ENCODE measurements at places on chromosomes 12 and 14.
A peak's percentile ranks its signal among the peaks of the same experiment; 100 is the strongest.

- no peak for DNase-seq
Observed at GRCh38 chr14:85602345-85602744, 72.4 kb downstream of the FLRT2 start.

DNA sequence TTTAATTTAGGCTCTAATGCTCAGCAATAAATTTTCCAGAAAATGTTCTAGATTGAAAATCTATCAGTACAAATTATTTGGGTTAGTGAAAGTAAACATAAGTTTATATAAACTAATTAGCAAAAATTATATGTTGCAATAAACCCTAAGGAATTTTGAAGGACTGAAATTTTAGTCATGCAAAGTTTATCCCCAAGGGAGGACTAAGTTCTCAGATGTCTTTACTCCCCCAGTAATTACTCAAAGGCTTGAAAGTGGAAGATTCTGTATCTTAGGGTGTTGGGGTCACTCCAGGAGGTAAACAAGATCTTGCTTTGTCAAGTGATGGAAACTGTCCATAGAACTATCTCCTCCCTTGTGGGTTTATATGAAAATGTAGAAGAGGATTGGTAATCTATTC, 183.7 kb downstream of the AKAP6 start:
- no peak for DNase-seq

GRCh38 chr12:67721248-67721647, 72.7 kb downstream of the DYRK2 start:
- DNase-seq, result no peak

GRCh38 chr14:51677266-51677665, 25.6 kb downstream of the FRMD6 start:
- no peak for DNase-seq

- DNase-seq, result no peak
Observed at GRCh38 chr12:11556682-11557081, 92.8 kb upstream of the ETV6 start.

DNA sequence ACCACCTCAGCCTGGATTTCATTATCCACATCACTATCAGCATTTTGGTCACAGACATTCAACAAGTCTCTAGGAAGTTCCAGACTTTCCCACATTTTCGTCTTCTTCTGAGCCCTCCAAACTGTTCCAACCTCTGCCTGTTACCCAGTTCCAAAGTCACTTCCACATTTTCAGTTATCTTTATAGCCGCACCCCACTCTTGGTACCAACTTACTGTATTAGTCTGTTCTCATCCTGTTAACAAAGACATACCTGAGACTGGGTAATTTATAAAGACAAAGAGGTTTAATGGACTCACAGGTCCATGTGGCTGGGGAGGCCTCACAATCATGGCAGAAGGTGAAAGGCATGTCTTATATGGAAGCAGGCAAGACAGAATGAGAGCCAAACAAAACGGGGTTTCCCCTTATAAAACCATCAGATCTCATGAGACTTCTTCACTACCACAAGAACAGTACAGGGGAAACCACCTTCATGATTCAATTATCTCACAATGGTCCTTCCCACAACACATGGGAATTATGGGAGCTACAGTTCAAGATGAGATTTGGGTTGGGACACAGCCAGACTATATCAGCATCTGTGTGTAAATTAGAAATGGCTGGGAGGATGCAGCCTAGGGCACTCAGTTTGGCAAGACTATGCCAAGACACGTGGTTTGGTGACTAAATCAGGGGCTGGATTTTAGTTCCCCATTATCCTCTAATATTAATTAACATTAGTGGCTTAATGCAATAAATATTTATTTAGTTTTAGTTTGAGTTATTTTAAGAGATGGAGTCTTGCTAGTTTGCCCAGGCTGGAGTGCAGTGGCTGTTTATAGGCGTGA, 16.2 kb upstream of the FUT8 start:
- no peak for DNase-seq

DNA sequence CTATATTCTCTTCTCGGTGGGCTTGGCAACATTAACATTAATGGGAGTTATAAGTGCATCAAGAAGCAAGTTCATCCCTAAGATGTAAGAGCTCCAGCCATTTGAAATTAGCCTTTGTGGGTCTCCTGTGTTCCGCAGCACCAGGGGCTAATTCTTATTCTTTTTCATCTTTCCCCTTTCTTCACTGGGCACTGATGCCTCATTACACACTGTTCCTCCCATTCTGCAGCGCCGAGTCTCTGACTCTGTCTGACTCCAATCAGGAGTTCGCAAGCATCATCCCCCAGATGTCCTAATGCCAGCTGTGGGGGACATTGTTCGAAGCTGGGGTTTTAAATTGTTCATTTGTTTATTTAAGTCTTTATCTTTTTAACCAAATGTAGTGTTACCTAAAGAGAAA, 341.3 kb downstream of the EGLN3 start:
- no peak for DNase-seq

DNA sequence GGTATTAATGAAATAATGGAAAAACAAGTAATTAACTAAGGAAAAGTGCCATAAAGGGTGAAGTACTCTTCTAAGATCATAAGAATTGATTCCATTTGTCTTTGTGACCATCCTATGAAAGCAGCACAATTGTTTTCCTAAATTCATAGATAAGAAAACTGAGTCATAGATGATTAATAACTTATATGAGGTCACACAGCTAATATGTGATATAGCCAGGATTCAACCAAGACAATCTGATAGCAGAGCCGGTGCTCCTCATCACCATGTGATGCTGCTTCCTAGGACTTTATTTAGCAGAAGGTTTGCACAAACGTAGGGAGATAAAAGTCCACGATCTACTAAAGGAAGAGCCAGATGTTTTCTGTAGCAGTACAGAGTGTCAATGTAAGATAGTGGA, 181.5 kb upstream of the SYT1 start:
- DNase-seq, result no peak

DNA sequence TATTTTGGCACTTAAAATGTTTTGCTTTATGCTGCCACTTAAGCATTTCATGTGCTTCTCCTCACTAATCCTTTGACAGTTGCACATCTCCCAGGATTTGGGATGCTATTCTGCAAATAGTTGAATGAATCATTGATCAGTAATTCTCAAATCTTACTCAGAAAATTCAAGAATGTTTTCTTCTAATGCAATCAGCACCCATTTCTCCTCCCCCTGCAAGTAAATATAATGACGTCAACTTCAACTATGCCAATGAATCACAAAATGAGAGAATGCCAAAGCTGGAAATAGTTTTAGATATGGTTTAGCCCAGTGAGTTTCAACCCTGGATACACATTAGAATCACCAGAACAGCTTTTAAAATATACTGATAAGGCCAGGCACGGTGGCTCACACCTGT, 2.1 kb upstream of the BLOC1S1 start:
- no peak for DNase-seq

- DNase-seq, result no peak
Observed at GRCh38 chr12:79455286-79455685, 235.5 kb downstream of the PAWR start.

GRCh38 chr14:70821584-70822529, 12.5 kb upstream of the MAP3K9 start:
- peak; percentile 56 for DNase-seq

- DNase-seq, result no peak
Observed at GRCh38 chr12:116597886-116598285, 38.7 kb downstream of the MAP1LC3B2 start.

DNA sequence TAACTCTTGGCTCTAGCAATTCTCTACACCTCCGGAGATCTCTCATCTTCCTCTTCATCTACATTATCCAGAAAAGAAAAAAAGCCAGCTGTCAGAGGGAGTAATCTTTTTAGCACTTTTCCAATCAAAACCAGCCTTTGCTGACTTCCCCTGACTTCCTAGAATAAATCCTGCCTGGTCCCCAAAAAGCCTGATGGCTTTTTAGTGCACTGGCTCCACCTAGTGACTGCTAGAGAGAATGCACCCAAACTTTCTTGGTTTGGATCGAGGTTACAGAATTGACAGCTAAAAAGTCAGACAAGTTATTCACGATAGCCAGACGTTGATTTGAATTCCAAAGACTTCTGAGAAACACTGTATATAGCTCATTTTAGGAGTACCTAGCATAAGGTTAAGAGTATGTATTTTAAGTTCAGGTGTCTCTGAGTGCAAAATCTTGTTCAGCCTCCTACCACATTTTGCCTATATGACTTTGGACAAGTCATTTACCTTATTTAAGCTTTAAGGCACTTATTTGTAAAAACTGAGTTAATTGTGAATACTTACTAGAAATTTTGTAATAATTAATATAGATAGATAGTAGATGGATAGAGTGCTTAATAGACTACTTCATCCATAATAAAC, 185.7 kb upstream of the GRIN2B start:
- peak; percentile 60 for DNase-seq

- peak; percentile 57 for DNase-seq
Observed at GRCh38 chr14:92794547-92794941, 439 bp downstream of the GOLGA5 start.

- DNase-seq, result no peak
Observed at GRCh38 chr12:114030451-114030850, 64.3 kb upstream of the RBM19 start.

DNA sequence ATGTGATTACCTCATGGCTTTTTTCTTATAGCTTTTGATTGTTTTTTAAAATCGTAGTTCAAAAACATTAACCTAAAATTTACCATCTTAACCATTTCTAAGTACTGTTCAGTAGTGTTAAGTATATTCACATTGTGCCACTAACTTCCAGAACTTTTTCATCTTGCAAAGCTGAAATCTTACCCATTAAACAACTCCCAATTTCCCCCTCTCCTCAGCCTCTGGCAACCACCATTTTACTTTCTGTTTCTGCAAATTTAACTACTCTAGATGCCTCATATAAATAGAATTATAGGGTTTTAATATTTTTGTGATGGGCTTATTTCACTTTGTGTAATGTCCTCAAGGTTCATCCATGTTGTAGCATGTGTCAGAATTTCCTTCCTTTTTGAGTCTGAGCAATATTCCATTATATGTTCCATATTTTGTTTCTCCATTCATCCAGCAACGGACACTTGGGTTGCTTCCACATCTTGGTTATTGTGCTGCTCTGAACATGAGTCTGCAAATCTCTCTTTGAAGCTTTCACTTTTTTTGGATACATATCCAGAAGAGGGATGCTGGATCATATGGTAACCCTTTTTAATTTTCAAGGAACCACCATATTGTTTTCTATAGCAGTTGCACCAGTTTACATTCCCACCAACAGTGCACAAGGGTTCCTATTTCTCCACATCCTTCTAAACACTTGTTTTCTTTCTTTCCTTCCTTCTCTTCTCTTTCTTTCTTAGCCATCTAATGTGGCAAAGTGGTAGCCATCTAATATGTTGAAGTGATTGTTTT, 5.0 kb downstream of the HIF1A start:
- no peak for DNase-seq

- DNase-seq, result no peak
Observed at GRCh38 chr14:73887694-73888459, 1.2 kb downstream of the ZNF410 start.

GRCh38 chr12:84058136-84058535, 854.5 kb downstream of the SLC6A15 start:
- DNase-seq, result no peak

GRCh38 chr14:63276492-63277342, 42.0 kb downstream of the GPHB5 start:
- DNase-seq, result no peak

- no peak for DNase-seq
Observed at GRCh38 chr14:101363880-101364391, 197.4 kb upstream of the DIO3 start.

GRCh38 chr14:50768680-50769079, 62.3 kb downstream of the NIN start:
- no peak for DNase-seq
